Suprapubic skin (tissue), 4 donors: ENCODE measurements at places on chromosomes 6 and 20. TPM values are rescaled to one million over a fixed set of nuclear protein-coding genes. Genes with fewer than 3 reads are reported as not detected.

- no peak for DNase-seq
Observed at GRCh38 chr6:167031082-167031709, 32.0 kb downstream of the CEP43 start.

GRCh38 chr6:157525918-157526425 lies 145.0 kb downstream of the ZDHHC14 start:
- no peak for DNase-seq

- no peak for DNase-seq
Observed at GRCh38 chr20:4087923-4088322, 72.6 kb upstream of the RNF24 start.

GRCh38 chr20:19070026-19070425 lies 142.4 kb upstream of the SLC24A3 start:
- DNase-seq, result no peak

FILIP1 gene
- 0.08 TPM for total RNA-seq

CYP39A1 gene
- 39.0 TPM for total RNA-seq

METTL24 gene
- total RNA-seq, result not detected
